ENCODE measurements at places on chromosomes 11 and 22. TPM values are rescaled to one million over a fixed set of nuclear protein-coding genes. Genes with fewer than 3 reads are reported as not detected.
A peak's percentile ranks its signal among the peaks of the same experiment; 100 is the strongest.

The DERL3 gene
- 1.6 TPM for total RNA-seq

The TTC17 gene
- total RNA-seq: 258 TPM

The UBQLN3 gene
- 1.7 TPM for total RNA-seq

The LRRC74B gene
- total RNA-seq: not detected

The TEX12 gene
- total RNA-seq: 0.33 TPM

The HBG2 gene
- not detected for total RNA-seq

The OSBP2 gene
- 13.0 TPM for total RNA-seq

The HYOU1 gene
- total RNA-seq: 145 TPM

The CCDC89 gene
- total RNA-seq: 0.33 TPM

DNA sequence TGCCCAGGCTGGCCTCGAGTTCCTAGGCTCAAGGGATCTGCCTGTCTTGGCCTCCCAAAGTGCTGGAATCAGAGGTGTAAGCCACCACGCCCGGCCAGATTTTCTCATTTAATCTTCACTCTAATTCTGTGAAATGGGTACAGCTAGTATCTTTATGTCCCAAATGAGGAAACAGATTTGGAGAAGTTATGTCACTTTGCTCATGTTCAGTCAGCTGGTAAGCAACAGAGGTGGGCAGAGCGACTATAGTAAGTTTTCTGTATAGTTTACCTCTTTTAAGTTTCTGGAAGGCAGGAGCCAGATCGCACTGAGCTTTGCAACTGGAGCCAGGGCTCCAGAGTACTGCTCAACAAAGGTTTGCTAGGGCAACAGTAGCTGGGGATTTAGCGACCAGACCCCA, 33.2 kb downstream of the RCOR2 start:
- H3K27ac ChIP-seq: peak overlapping the region; percentile 33
- peaks cover 52% of the 10 kb centered on the region for H3K4me1 ChIP-seq

- no peak overlapping the region for H3K4me3 ChIP-seq
- H3K4me1 ChIP-seq: peaks cover 10% of the 10 kb centered on the region
- no peaks in the 10 kb centered on the region for H3K27me3 ChIP-seq
- H3K27ac ChIP-seq: no peak overlapping the region
- DNase-seq: peak; percentile 91
Measured at GRCh38 chr11:44445500-44446365, 119.7 kb upstream of the CD82 start.

- DNase-seq: no peak
- no peaks in the 10 kb centered on the region for H3K4me1 ChIP-seq
- no peak overlapping the region for H3K27ac ChIP-seq
Measured at GRCh38 chr11:82796998-82797961, 63.6 kb upstream of the FAM181B start.

DNA sequence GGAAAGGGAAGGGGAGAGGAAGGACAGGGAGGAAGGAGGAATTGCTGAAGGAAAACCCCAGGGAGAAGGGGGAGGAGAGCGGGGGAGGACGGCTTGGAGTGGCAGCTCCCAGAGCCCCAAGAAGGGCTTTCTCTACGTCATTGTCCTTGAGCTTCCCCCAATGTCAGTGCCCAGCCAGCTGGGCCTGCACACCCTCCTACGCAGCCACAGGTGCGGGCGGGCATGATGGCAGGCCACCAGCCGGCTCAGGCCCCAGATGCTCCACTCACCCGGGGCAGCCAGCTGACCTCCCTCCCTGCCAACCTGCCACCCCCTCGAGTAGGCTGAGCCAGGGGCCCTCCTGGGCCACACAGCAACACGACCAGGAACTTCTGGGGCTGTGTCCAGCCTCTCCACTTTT, 11.2 kb downstream of the SYT7 start:
- H3K27ac ChIP-seq: no peak overlapping the region
- no peaks in the 10 kb centered on the region for H3K36me3 ChIP-seq
- no peaks in the 10 kb centered on the region for H3K27me3 ChIP-seq
- peaks cover 6% of the 10 kb centered on the region for H3K4me1 ChIP-seq
- no peak for DNase-seq

DNA sequence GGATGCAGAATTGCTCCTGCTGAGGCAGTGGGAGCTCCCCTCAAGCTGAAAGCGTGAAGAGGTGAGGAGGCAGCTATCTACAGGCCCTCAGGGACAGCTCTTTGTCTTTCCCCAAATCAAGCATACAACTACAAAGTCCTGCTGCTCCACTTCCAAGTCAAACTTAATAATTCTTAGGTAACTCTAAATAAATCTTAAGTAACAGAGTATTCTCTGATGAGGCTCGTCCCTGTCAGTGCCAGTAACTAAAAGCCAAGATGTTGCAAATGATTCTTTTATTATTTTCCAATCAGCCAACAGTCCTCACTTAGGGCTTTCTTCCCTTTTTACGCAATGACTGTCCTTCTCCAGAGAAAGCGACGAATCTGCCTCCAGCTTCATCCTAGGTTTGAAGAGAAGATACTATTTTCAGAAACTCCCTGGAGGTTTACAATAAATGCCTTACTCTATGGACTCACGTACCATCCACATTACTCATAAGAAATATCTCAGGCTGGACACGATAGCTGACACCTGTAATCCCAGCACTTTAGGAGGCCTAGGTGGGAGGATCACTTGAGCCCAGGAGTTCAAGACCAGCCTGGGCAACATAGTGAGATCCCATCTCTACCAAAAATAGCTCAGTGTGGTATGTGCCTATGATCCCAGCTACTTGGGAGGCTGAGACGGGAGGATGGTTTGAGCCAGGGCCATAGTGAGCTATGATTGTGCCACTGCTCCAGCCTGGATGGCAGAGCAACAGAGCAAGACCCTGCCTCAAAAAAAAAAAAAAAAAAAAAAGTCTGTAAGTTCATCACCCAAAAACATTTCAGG, 3.1 kb upstream of the C22orf39 start:
- no peak for DNase-seq
- peaks cover 21% of the 10 kb centered on the region for H3K4me1 ChIP-seq
- H3K27ac ChIP-seq: no peak overlapping the region

GRCh38 chr11:13260963-13261588, 16.5 kb upstream of the BMAL1 start:
- H3K4me1 ChIP-seq: peaks cover 69% of the 10 kb centered on the region
- DNase-seq: peak; percentile 11
- H3K27ac ChIP-seq: peak overlapping the region; percentile 95

- peaks cover 5% of the 10 kb centered on the region for H3K4me1 ChIP-seq
- H3K4me3 ChIP-seq: no peak overlapping the region
- no peak overlapping the region for H3K27ac ChIP-seq
- DNase-seq: no peak
Measured at GRCh38 chr11:34990916-34991315, 74.5 kb downstream of the PDHX start.

GRCh38 chr22:19438298-19438697, 6.0 kb downstream of the MRPL40 start:
- no peak overlapping the region for H3K27ac ChIP-seq
- H3K4me3 ChIP-seq: no peak overlapping the region
- no peaks in the 10 kb centered on the region for H3K27me3 ChIP-seq
- DNase-seq: no peak
- H3K36me3 ChIP-seq: peaks cover 15% of the 10 kb centered on the region

DNA sequence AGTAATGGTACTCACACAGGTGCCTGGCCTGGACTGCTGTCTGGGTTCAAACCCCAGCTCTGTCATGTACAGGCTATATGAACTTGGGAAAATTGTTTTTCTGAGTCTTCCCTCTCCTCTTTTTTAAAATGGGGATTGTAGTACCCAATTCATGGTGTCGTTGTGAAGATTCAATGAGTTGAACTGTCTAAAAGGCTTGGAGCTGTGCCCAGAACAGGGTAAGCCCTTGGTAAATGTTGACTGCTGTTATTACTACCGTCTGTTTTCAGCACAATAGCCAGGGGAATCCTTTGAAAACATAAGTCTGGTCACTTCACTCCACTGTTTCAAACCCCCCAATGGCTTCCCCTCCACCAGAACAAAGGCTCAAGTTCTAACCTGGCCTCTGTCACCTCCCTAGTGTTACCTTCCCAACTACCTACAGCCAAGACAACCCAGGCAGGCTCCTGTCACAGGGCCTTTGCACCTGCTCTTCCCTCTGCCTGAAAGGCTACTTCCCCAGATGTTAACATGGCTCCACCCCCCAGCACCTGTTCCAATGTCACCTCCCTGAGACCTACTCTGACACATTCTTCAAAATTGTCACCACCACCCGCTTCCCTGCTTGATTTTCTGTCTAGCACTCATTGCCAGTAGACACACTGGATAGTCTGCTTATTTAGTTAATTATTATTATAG, 152.8 kb downstream of the CHST1 start:
- no peaks in the 10 kb centered on the region for H3K36me3 ChIP-seq
- H3K4me1 ChIP-seq: no peaks in the 10 kb centered on the region
- no peak for DNase-seq

GRCh38 chr22:16834971-16835370, 9.8 kb upstream of the XKR3 start:
- DNase-seq: no peak
- H3K27me3 ChIP-seq: no peaks in the 10 kb centered on the region
- H3K4me1 ChIP-seq: no peaks in the 10 kb centered on the region
- H3K4me3 ChIP-seq: no peak overlapping the region
- no peaks in the 10 kb centered on the region for H3K36me3 ChIP-seq

DNA sequence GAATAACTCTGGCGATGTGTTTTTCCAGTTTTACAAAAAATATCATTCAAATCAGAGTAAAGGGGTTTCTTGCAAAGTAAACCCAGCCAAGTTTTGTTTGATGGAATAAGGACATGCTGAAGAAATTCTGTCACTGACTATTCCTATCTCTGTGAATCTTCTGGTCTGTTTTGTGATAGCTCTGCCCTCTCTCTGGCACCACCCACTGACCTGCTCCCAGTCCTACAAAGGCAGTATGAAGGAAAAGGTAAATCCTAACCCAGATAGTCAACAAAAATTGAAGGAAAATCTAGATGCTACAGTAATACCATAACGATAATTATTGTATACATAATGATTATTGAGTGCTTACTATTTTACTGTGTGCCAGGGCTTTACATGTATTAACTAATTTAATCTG, 76.3 kb upstream of the TP53AIP1 start:
- H3K4me3 ChIP-seq: no peak overlapping the region
- no peak overlapping the region for H3K27ac ChIP-seq
- H3K27me3 ChIP-seq: no peaks in the 10 kb centered on the region

GRCh38 chr22:30188911-30189310, 57.6 kb downstream of the LIF start:
- H3K27ac ChIP-seq: no peak overlapping the region
- DNase-seq: no peak
- no peaks in the 10 kb centered on the region for H3K27me3 ChIP-seq
- no peaks in the 10 kb centered on the region for H3K36me3 ChIP-seq
- H3K4me1 ChIP-seq: peaks cover 23% of the 10 kb centered on the region
- H3K4me3 ChIP-seq: no peak overlapping the region

DNA sequence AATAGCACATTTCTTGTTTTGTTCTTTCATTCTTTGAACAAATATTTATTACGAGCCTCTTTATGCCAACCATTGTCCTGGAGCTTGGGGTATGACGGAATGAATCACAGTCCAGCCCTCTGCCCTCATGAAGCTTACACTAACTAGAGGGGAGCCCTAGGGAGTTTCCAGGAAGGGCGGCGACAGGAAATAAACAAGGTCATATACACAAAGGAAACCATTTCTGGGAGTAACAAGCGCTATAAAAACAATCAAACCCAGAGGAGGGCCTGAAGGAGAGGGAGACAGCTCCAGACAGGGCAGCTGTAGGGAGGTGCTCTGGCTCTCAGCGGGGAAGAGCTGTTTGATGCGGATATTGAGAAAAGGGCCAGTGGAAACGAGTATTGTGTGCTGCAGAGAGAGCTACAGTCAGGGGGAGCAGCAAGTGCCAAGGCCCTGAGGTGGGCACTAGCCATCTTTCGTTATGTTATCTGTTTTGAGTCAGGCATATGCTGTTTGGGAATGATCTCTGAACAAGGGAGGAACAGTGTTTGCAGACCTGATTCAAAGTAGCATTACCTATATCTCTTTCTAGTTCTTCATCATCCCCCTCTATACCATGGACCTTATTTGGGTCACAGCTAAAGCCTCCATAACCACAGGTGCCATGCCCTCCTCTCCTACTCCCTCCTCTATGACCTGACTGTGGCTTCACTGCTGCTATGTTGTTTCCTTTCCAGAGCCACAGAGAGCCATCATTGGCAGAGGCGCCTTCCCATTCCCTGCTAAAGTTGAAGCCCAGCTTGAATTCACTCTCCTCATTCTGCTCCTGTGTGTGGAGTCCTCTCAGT, 15.3 kb upstream of the ZBTB16 start:
- DNase-seq: no peak
- H3K4me3 ChIP-seq: no peak overlapping the region
- no peaks in the 10 kb centered on the region for H3K36me3 ChIP-seq

DNA sequence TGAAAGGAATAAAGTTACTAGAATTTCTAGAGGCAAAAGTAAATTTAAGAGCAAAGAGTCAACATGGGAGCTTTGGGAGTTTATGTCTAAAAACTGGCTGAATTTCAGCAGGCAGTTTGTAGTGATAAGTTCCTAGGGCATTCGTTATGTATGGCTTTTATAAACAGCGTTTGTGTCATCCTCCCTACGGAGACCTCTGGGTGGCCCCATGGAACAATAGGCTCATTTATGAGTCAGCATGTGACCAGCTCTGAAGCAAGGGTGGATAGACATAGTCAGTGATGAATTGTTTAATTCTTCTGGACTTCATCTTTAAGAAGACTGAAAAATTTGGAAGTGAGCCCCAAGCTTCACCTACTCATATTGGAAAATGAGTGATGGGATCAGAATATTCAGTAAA, 37.1 kb downstream of the SVIP start:
- no peak overlapping the region for H3K4me3 ChIP-seq
- no peak for DNase-seq
- no peaks in the 10 kb centered on the region for H3K4me1 ChIP-seq
- no peaks in the 10 kb centered on the region for H3K27me3 ChIP-seq
- H3K36me3 ChIP-seq: no peaks in the 10 kb centered on the region

DNA sequence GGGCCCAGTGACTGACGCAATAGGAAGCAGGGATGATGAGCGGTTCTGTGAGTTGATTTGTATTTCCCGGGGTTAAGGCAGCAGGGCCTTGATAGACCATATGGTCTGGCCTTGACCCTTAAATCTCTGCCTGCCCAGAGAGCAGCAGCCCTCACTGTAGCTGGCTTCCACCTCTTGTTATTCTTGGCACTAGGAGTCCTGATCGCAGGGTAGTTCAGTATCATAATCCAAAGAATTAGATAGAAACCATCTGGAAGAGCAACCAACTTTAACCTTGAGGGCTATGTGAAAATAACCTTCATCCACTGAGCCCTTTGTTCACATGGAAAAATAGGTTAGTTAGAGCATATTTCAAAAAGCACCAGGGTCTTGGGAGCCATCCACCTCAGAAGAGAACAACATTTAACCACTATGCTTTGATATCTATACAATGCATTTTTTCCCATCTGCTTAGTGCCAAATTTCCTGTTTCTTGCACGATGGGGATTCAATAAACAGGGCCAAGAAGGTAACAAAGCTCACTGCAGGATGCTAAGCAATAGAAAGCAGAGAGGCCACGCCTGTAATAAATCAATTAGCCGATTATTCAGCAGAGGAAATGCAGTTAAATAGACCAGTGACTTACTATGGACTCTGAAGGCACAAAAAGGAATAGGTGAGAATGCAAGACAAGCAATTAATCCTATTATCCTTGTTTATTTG, 761.3 kb downstream of the OPCML start:
- DNase-seq: no peak
- H3K36me3 ChIP-seq: no peaks in the 10 kb centered on the region
- no peak overlapping the region for H3K4me3 ChIP-seq
